Lower lobe of right lung (tissue), 2 donors: ENCODE measurements at places on chromosomes 16 and 17. TPM values are rescaled to one million over a fixed set of nuclear protein-coding genes. Genes with fewer than 3 reads are reported as not detected.

GRCh38 chr17:46191322-46192188 lies 1.7 kb downstream of the KANSL1 start:
- H3K4me3 ChIP-seq = peak overlapping the region; percentile 83
- no peak for DNase-seq
- H3K4me1 ChIP-seq = peaks cover 62% of the 10 kb centered on the region
- H3K27me3 ChIP-seq = no peaks in the 10 kb centered on the region
- H3K27ac ChIP-seq = peak overlapping the region; percentile 97
- no peaks in the 10 kb centered on the region for H3K36me3 ChIP-seq

GRCh38 chr17:17837380-17837821 lies 615 bp upstream of the SREBF1 start:
- H3K27me3 ChIP-seq = no peaks in the 10 kb centered on the region
- H3K27ac ChIP-seq = peak overlapping the region; percentile 100
- DNase-seq = no peak
- peak overlapping the region; percentile 98 for H3K4me3 ChIP-seq

- H3K27me3 ChIP-seq = no peaks in the 10 kb centered on the region
- peaks cover 9% of the 10 kb centered on the region for H3K4me1 ChIP-seq
- peaks cover 29% of the 10 kb centered on the region for H3K36me3 ChIP-seq
- no peak for DNase-seq
- H3K27ac ChIP-seq = no peak overlapping the region
Observed at GRCh38 chr16:83923581-83924365, 24.9 kb downstream of the MLYCD start.

GRCh38 chr16:54446639-54447038 lies 160.1 kb upstream of the IRX3 start:
- no peak overlapping the region for H3K4me3 ChIP-seq
- no peak overlapping the region for H3K27ac ChIP-seq
- no peaks in the 10 kb centered on the region for H3K36me3 ChIP-seq
- no peaks in the 10 kb centered on the region for H3K4me1 ChIP-seq
- DNase-seq = no peak
- H3K27me3 ChIP-seq = no peaks in the 10 kb centered on the region

KRT15 gene
- 9.0 TPM for total RNA-seq

GRCh38 chr17:33522623-33523022 lies 229.5 kb upstream of the ASIC2 start:
- DNase-seq = no peak
- H3K36me3 ChIP-seq = no peaks in the 10 kb centered on the region
- no peaks in the 10 kb centered on the region for H3K27me3 ChIP-seq
- H3K4me3 ChIP-seq = no peak overlapping the region

DNA sequence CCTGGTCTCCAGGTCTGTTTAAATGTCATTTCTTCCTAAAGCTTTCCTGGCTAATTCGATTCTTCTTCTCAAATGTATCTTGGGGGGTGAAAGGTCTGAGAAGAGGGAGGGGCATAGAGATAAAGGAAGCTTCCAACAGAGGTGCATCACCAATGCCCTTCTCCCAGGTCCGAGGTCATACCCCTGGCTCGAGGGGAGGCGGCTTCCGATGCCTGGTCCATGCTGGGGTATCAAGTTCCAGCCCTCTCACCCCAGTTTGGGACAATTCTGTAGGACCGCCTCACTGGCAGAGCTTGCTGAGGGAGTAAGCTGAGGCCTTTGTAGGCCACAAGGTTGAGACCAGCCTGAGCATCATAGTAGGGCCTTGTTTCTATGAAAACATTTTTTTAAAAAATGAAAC lies 10.3 kb upstream of the CEP20 start:
- DNase-seq = no peak
- no peak overlapping the region for H3K4me3 ChIP-seq
- no peaks in the 10 kb centered on the region for H3K36me3 ChIP-seq
- no peak overlapping the region for H3K27ac ChIP-seq
- H3K27me3 ChIP-seq = no peaks in the 10 kb centered on the region

DNA sequence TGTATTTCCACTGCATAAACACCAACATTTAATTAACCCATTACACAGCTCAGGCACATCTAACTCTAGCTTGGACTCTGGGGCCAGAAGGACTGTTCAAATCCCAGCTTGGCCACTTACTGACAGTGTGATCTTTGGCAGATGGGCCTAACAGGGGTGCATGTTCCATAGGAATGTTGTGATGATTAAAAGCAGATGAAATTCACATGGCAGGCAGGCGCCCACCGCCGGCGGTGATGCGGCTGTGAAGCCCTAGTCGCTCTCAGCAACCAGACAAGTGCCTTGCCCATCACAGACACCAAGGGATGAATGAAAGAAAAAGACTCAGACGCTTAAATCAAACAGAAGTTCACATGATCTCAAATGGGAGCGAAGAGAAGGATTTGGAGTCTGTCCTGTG lies 84.6 kb upstream of the WSB1 start:
- no peaks in the 10 kb centered on the region for H3K36me3 ChIP-seq
- no peaks in the 10 kb centered on the region for H3K27me3 ChIP-seq
- H3K27ac ChIP-seq = no peak overlapping the region
- no peak overlapping the region for H3K4me3 ChIP-seq
- H3K4me1 ChIP-seq = peaks cover 8% of the 10 kb centered on the region

- no peaks in the 10 kb centered on the region for H3K4me1 ChIP-seq
- no peaks in the 10 kb centered on the region for H3K27me3 ChIP-seq
- DNase-seq = no peak
- no peak overlapping the region for H3K27ac ChIP-seq
- H3K4me3 ChIP-seq = no peak overlapping the region
Observed at GRCh38 chr17:41407226-41407625, 9.8 kb upstream of the KRT31 start.

- peak overlapping the region; percentile 28 for H3K27ac ChIP-seq
- no peaks in the 10 kb centered on the region for H3K27me3 ChIP-seq
- peaks cover 14% of the 10 kb centered on the region for H3K4me1 ChIP-seq
- H3K4me3 ChIP-seq = no peak overlapping the region
Observed at GRCh38 chr16:75317101-75317522, 65.7 kb upstream of the BCAR1 start.

- no peak overlapping the region for H3K4me3 ChIP-seq
- no peaks in the 10 kb centered on the region for H3K4me1 ChIP-seq
- H3K27me3 ChIP-seq = no peaks in the 10 kb centered on the region
- peak overlapping the region; percentile 24 for H3K27ac ChIP-seq
- peaks cover 94% of the 10 kb centered on the region for H3K36me3 ChIP-seq
Observed at GRCh38 chr16:50313596-50314478, 47.5 kb downstream of the ADCY7 start.

CTRB2 gene
- total RNA-seq = 0.44 TPM

GRCh38 chr16:69188236-69188549 lies 1.2 kb downstream of the SNTB2 start:
- H3K4me3 ChIP-seq = peak overlapping the region; percentile 91
- H3K27ac ChIP-seq = peak overlapping the region; percentile 84
- H3K4me1 ChIP-seq = peaks cover 43% of the 10 kb centered on the region
- DNase-seq = no peak

- DNase-seq = no peak
- H3K4me3 ChIP-seq = no peak overlapping the region
- H3K4me1 ChIP-seq = peaks cover 20% of the 10 kb centered on the region
- no peaks in the 10 kb centered on the region for H3K27me3 ChIP-seq
- no peak overlapping the region for H3K27ac ChIP-seq
- H3K36me3 ChIP-seq = no peaks in the 10 kb centered on the region
Observed at GRCh38 chr16:49703483-49703882, 152.4 kb downstream of the ZNF423 start.

KRT12 gene
- not detected for total RNA-seq

SEZ6L2 gene
- 10.7 TPM for total RNA-seq
